Skeletal muscle cell (primary cell): ENCODE measurements at places on chromosomes 13 and 19.
A peak's percentile ranks its signal among the peaks of the same experiment; 100 is the strongest.

- DNase-seq: no peak
Observed at GRCh38 chr13:98940325-98941001, 37.4 kb downstream of the DOCK9 start.

DNA sequence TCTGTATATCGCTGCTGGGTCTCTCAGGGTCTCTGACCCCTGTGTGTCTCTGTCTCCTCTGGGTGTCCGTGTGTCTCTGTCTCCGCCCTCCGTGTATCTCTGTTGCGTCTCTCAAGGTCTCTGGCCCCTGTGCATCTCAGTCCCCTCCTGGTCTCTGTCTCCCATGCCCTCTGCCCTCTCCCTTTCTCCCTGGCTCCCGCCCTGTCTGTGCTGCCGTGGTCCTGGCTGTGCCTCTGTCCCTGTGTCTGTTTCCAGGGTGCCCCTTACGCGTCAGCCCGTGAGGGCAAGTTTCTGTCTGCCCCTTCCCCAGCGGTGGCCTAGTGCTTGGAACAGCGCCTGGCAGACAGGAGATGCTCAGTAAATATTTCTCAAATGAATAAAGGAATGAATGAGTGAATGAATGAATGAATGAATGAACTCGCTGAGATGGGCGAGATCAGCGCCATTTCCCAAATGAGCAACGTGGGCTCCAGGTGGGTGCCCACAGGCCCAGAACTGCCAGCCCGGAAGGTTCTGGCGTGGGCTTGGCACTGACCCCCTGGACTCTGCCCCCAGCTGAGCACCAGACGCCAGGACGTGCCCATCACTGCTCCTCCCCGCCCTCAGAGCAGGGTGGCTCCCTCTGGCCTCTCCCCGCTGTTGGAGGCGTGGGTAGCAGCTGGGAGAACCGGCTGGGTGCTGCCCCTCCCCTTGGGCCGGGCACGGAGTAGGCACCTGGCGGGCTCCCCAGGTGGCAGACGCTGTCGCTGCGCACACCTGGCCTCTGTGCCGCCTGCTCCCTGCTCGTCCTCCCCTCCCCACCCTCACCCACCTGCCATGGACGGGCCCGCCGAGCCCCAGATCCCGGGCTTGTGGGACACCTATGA, at the start of gene SULT2B1:
TSS of gene SULT2B1 (plus strand) at position 736 of the 866 bp plus-strand sequence. CDS start at position 817, 81 bp downstream.
- DNase-seq: no peak

- DNase-seq: no peak
Observed at GRCh38 chr19:7545300-7545699, 9.8 kb downstream of the PNPLA6 start.

GRCh38 chr13:30963791-30964190, 31.3 kb downstream of the TEX26 start:
- DNase-seq: no peak

DNA sequence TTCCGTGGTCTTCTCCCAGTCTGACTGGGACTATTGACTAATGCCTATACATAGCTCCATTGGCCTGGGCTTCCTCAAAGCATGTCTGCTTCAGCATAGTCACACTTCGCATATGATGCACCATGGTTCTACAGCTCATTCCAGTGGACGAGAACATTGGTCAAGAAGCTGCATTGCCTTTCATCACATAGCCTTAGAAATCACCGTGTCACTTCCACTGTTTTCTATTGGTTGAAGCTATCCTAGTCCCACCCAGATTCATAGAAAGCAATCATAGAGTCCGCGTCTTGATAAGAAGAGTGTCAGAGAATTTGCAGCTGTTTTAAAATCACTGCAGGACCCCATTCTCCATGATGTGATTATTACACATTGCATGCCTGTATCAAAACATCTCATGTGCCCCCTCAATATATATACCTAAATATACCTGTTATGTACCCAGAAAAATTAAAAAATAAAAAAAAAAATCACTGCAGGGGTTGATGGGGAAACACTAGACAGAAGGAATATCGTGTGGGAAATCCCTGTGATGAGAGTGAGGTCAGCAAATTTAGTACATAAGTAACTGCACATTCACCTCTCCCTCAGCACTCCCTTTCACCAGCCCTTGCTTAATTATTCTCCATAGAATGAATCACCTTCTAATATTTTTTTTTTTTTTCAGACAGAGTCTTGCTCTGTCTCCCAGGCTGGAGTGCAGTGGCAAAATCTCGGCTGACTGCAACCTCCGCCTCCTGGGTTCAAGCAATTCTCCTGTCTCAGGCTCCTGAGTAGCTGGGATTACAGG, 2.2 kb upstream of the ARHGAP33 start:
- DNase-seq: no peak

DNA sequence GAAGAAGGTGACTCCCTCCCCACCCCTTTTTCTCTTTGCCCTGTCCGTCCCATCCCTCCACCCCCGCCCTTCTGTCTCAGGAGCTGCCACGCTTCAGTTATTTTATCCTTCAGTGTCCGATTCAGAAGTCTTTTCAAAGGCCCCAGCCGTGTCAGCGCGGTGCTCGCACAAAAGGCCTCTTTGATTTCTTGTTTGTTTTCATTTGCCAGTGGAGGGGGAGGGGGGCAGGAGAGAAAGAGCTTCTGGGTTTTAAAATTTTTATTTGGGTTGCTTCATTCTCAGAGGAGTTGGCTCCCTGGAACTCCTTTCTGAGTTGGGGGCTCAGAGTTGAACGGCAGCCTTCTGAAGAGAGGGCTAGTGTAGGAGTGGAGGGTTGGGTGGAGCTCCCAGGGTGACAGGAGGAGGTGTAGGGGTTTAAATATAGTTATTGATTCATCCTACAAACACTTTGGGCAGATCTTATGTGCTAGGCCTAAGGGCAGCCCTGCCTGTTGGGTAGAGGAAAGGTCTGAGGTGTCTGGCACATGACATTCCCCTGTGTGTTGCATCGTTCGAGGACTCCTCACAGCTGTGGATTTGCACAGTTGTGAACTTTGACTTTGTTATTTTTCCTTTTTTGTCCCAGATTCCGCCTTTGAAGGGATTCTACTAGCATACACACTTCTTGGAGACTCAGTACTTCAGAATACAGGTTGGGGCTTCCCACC, 36.8 kb downstream of the NFIX start:
- no peak for DNase-seq

GRCh38 chr19:18364826-18365528, 21.0 kb upstream of the GDF15 start:
- DNase-seq: peak; percentile 98

- peak; percentile 52 for DNase-seq
Observed at GRCh38 chr13:75550159-75550567, 572 bp downstream of the UCHL3 start.
